MCF 10A (cell line): ENCODE measurements at places on chromosomes 11 and 22.

- no peak for DNase-seq
Observed at GRCh38 chr11:770642-771616, 6.4 kb downstream of the GATD1 start.

GRCh38 chr11:88246696-88247095, 71.5 kb upstream of the RAB38 start:
- DNase-seq, result peak; percentile 29

DNA sequence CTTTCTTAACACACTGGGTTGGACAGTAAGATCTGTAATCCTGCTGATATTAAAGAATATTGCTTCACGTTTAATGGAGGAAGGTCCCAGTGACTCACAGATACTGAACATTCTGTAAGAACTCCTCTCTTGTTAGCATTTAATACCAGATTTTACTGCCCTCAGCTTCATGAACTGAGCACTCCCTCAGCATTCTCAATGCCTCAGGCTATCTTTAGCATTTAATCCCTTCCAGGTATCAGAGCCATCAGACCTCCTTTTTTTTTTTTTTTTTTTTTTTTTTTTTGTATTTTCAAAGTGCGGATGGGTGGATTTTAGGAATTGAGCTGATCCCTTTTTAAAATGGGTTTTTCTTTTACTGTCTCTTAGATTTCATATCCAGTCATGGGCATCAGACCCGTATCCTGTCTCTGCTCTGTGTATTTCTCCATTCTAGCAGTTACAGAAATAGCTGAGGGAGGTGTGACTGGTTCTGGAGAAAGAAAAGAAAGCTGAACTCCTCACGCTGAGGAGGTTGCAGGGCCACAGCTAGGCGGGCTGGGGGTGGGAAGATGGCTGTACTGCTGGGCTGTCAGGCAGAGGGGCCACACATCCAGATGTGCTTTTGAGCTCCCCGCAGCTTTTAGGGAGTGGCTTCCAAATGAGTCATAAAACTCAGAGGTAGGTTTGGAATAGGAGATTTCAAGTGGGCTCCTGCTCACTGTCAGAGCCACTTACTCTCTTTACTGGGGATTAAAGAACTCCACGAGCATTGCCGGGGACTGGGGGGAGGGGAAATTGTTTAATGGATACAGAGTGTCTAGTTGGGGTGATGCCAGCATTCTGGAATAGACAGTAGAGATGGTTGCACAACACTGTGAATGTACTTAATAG, 97.0 kb downstream of the SYT9 start:
- DNase-seq, result peak; percentile 13

DNA sequence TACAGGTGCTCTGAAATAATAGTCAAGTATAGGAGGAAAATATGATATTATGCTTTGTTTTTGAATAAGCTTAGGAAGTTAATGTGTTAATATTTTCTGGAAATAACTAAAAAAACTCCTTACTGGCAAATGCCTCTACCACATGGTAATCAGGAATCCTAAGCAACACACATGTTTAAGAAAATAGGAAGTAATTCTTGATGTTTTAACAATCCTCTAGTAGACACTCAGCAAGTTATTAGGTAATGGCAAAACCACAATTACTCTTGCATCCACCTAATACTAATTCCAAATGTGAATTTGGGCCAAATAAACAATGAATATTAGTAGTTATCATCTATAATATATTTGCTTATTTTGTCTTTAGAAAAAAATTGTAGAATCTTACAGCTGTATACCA, 53.6 kb downstream of the SLC35F2 start:
- DNase-seq, result no peak

- DNase-seq, result no peak
Observed at GRCh38 chr11:66106786-66107599, 36.9 kb downstream of the PACS1 start.

GRCh38 chr11:76033699-76034098, 172.6 kb downstream of the WNT11 start:
- no peak for DNase-seq

GRCh38 chr11:45872651-45873356, 12.6 kb upstream of the MAPK8IP1 start:
- DNase-seq, result peak; percentile 75

GRCh38 chr11:78943154-78943553, 368.5 kb upstream of the NARS2 start:
- no peak for DNase-seq

- DNase-seq, result no peak
Observed at GRCh38 chr11:65650547-65651338, 12.0 kb downstream of the RELA start.

DNA sequence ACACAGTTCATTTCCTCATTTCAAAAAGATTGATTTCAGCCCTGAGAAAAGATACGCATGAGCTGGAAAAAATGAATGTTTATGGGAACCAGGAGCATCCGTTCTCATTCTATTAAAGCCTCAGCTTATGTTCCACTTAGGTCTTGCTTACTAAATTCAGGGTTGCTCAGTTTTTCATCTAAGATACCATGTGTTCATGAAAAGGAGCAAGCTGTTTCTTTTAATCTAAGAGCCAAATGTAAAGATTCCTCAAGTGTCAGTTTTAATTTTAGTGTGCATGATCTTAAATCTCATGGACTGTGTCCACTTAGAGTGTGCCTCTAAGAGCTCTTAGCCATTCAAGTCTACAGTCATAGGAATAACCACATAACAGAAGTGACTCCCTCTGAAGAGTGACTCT, 141.5 kb upstream of the ARHGAP42 start:
- DNase-seq, result no peak

- no peak for DNase-seq
Observed at GRCh38 chr11:134702827-134703226, 290.8 kb upstream of the B3GAT1 start.

DNA sequence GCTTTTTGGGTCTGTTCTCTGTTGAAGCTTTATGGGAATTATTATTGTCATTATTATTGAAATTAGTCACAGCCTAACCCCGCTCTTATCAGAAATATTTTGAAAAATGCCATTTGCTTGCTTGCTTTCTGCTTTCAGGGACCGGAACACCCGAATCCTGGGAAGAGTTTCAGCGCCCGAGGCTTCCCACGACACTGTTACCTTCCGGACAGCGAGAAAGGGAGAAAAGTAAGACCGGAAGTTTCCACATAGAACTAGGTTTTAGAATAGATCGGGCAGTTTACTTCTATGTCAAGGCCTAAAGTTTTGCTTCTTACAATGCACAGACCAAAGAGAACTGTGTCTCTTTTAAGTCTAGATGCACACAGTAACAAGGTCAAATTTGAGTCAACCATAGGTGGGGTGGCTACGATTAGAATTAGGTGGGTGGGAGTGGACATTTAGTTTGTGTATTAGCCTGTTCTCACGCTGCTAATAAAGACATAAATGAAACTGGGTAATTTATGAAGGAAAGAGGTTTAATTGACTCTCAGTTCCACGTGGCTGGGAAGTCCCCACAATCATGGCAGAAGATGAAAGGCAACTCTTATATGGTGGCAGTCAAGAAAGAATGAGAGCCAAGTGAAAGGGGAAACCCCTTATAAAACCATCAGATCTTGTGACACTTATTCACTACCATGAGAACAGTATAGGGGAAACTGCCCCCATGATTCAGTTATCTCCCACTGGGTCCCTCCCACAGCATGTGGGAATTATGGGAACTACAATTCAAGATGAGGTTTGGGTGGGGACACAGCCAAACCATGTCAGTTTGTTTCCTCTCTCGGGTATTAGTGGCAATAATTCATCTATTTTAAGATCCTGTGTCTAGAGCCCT, 12.9 kb downstream of the MPEG1 start:
- DNase-seq, result no peak

DNA sequence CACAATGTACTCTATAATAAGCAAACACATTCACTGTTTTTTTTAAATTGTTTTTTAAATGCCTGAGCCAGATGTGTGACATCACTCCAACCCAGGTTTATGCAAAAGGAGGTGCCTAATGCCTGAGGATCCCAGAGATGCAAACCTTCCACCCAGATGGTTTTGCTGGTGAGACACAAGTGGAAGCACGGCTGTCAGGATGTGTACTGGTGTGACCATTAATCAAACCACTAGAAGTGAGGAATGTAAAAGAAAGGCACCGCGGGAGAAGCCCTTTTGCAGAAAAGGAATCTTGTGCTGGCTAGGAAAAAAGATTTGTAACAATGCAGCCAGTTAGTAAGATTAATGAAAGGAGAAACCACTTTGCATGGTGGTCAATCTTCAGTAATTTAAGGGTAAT, 407.4 kb downstream of the LARGE1 start:
- DNase-seq, result no peak

- DNase-seq, result no peak
Observed at GRCh38 chr11:83031127-83031526, 40.6 kb downstream of the RAB30 start.

- peak; percentile 59 for DNase-seq
Observed at GRCh38 chr22:39174498-39175352, 22.2 kb upstream of the CBX7 start.

- peak; percentile 67 for DNase-seq
Observed at GRCh38 chr11:31106968-31107576, 262.5 kb downstream of the DCDC1 start.

GRCh38 chr11:23406131-23406819, 546.0 kb upstream of the CCDC179 start:
- DNase-seq, result no peak

DNA sequence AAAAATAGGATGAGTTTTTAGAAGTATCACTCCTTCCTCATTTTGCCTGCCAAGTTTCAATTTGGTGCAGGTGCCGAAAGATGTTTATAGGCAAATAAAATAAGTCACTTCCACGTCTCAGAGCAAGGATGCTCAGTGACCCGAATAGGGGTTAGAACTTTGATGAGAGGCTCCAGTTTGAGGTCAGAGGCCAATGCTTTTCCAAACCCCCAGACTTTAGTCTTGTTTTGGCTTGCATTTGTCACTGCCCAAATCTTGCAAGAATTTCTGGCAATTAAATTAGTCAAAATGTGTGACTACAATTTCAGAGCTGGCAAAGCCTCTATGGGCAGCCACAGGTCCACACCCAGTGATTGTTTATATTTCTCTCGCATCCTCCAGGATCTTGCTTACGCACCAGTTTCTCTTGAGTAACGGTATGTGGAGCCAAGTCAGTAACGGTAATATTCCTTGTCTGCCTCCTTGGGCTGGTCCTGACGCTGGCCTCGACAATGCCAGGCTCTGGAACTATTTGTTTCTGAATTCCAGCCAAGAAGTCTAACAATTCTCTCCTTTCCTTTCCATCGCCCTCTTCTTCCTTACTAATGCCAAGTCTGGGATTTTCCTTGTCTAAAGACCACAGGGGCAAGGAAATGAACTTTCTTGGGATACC, 9.9 kb upstream of the NUP160 start:
- DNase-seq, result peak; percentile 89

DNA sequence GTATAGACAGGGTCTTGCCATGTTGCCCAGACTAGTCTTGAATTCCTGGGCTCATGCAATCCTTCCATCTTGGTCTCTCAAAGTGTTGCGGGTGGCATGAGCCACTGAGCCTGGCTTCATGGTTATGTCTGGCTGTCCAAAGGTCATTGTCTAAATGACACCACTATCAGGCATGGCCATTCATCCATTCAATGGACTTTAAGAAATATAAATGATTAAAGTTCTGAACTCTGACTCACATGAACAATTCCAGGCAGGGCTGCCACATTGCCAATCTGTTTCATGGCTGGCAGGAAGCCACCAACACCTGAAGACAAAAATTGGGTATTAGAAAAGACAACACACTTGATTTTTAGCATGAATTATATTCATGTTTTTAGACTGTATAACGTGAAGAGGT, 4.1 kb downstream of the RTCB start:
- no peak for DNase-seq

DNA sequence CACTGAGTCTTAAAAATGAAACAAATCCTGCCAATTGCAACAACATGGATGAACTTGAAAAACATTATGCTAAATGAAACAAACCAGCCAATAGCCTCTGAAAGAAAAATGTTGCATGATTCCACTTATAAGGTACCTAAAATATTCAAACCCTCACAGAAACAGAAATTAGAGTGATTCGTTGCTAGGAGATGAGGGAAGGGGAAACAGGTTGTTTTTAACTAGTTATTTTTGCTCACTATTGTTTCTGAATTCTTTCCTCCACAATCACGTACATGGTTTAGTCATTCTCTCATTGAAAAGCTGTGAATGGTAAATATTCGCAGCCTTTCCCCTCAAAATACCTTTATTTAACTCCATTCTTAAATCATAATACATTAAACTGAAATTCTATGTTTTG, 14.0 kb upstream of the TYR start:
- no peak for DNase-seq

DNA sequence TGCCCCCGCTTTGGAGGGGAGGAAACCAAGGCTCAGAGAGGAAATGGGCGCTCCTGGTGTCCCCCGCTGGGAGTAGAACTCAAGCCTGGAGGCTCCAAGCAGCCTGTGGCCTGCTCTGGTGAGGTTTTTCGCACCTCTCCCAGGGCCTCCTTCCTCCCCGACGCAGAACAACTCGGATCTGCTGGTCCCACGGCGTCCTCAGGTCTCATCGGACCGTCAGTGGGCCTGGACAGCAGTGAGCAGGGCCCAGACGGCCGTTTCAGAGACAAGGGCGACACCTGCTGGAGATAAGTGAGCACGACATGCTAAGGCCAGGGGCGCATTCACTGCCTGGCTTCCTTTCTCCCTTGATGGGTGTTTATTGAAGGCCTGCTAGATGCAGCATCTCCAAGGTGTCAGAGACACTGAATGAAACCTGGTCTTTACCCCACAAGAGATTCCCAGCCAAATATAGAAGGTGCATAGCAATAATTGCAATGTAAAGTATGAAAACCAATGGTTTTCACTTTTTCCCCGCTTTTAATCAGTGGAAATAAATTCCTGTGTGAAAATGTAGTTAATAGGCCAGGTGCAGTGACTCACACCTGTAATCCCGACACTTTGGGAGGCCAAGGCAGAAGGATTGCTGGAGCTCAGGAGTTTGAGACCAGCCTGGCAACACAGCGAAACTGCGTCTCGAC, 26.9 kb upstream of the CD82 start:
- DNase-seq, result peak; percentile 71

DNA sequence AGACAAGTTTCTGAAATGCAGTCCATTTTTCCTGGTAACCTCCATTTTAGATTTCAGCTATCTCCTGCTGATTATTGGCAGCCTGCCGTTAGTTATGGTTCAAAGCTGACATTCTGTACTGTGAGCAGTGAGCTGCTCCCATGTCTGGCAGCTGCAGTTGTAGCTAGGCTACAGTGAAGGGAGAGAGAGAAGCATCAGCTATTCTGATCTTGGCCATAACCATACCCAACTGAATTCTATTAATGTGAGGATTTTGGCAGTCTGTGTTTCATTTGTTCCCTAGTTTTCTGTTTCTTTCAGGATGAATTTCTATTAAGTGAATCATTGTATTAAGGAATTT, 33.4 kb downstream of the SIK2 start:
- DNase-seq, result no peak

- no peak for DNase-seq
Observed at GRCh38 chr11:115607621-115608221, 103.5 kb upstream of the CADM1 start.

DNA sequence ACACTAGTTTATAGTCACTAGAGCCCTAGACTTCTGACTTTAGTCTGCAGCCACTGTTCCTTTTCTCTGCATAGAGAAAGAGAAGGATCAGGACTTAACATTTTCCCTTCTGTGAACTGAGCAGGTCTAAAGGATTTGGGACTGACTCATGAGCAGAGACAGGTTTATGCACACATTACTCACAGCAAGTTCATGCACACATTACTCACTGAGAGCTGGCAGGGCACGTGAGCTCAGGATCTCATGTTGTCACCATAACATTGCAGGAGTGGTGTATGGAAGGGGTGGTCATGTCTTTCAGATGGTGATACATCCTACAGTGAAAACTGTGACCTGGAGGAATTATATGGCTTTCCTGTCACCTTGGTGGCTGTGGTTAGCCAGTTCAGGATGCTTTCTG, 56.4 kb downstream of the CEP164 start:
- peak; percentile 49 for DNase-seq

- no peak for DNase-seq
Observed at GRCh38 chr11:69216647-69217051, 60.9 kb downstream of the SMIM38 start.

- no peak for DNase-seq
Observed at GRCh38 chr11:46003572-46003971, 81.1 kb downstream of the LARGE2 start.
